Tibial nerve (tissue), 4 donors: ENCODE measurements at places on chromosomes 12 and 14.

- peak; percentile 62 for DNase-seq
Measured at GRCh38 chr12:4562034-4562657, at the start of gene DYRK4. Gene DYRK4, plus strand, starts transcription at chr12:4562208. Its CDS starts 38 bp downstream, at chr12:4562246.

- DNase-seq: no peak
Measured at GRCh38 chr12:100688451-100688864, 106.1 kb upstream of the ANO4 start.

GRCh38 chr12:121061831-121062230, 22.8 kb upstream of the OASL start:
- DNase-seq: no peak

- DNase-seq: no peak
Measured at GRCh38 chr12:32302218-32303173, 96.9 kb upstream of the FGD4 start.

- DNase-seq: no peak
Measured at GRCh38 chr14:71438684-71439083, 493.5 kb upstream of the RGS6 start.

DNA sequence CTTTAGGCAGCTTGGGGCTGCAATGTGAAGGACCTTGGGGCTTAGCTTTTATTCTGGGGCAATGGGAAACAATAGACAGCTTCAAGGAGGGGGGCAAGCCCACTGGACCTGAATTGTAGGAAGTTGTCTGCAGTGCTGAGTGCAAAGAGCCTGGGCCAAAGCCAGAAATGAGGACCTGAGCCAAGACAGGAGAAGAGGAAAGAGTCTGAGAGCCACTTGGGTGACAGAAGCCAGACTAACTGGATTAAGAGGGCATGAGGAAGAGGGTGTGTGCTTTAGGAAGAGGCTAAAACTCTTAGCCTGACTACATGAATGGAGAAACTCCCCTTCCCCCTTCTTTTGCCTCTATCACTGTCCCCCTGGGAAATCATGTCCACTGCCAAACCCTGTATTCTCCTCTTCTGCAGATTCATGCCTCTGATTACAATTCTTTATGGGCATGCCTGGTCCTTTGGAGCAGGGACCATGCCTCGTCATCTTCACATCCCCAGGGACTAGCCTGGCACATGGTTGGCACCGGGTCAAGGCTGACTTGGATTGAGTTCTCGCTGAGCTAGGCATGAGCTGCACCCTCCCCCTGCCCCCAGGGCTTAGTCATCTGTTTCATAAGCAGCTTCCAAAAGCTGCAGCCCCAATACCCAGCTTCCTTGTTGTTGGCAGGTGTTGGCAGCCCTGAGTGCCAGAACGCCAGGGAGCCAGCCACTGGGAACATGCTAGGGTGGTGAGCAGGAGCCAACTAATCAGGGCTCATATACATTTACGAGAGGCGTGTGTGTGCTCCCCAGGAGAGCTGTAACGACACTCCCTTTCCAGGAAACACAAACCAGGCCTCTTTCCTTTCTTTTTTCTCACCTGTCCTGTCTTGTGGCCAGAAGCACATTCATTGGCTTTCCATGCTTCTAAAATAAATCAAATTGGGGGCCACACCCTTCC, 27.7 kb upstream of the JDP2 start:
- peak; percentile 78 for DNase-seq

DNA sequence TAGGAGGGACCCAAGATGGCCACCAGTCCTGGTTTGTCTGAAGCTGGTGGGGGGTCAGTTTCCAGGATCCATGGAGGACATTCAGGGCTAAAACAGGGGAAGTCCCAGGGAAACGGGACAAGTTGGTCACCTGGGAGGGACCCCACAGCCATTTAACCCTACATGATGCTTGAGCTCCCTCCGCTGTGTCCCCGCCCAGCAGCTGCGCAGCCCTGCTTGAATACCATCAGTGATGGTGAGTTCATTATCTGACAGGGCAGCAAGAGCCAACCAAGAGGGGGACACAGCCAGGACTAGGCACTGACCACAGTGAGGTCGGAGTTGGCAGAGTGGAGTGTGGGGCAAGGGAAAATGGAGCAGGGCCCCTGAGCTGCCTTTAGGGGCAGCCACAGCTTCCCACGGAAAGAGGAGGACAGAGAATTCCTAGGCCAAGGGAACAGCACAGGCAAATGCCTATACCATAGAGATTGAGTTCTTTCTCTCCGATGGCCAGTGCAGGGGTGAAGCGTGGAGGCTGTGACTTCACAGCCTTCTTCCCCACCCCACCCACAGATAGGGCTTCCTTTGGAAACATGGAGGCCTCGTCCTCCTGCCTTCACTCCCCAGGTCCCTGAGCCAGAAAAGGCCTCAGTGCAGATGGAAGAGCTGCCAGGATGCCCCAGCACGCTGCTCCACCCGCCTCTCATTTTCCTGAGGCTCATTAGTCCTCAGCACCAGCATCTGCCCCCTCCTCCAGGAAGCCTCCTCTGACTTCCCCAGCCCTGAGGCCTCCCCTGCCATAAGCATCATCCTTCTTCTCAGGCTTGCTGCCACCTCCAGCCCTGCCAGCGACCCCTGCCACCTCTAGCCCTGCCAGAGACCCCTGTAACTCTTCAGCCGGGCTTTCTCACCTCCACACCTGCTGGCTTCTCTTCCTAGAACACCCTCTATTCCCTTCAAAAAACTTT, 51.4 kb downstream of the CYP46A1 start:
- peak; percentile 7 for DNase-seq

DNA sequence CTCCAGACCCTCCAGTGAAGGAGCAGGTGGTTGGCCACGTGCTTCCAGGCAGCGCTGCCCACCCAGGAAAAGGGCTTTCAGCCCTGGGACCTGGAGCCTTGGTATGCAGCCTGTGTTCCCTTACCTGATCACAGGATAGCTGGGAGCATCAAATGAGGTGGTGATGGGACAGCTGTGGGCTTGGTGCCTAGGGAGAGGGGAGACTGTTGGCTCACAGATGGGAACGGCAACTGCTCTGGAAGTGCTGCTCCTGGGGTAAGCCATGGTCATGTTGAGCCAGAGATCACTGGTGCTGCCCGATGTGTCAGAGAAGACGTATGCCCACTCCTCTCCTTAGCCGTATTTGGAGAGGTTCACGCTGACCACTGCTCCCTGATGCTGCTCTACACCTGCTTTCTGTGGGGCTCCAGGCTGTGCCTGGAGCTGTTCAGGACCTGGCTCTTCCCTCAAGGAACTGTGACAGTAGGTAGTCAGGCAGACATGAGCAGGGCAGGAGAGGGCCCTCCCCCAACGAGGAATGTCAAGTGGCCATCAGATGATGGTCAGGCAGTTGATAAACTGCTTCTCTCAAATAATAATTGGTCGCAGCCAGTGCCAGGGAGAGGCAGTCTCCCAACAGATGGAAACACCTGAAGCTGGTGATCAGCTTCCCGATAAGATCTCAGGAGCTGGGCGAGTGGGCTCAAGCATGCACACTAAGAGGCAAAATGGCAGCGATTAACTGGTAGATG, 2.8 kb upstream of the CYP46A1 start:
- DNase-seq: no peak
